ENCODE measurements at places on chromosomes 7 and 10.

GRCh38 chr7:1988533-1988930 lies 244.2 kb downstream of the MAD1L1 start:
- DNase-seq = no peak

DNA sequence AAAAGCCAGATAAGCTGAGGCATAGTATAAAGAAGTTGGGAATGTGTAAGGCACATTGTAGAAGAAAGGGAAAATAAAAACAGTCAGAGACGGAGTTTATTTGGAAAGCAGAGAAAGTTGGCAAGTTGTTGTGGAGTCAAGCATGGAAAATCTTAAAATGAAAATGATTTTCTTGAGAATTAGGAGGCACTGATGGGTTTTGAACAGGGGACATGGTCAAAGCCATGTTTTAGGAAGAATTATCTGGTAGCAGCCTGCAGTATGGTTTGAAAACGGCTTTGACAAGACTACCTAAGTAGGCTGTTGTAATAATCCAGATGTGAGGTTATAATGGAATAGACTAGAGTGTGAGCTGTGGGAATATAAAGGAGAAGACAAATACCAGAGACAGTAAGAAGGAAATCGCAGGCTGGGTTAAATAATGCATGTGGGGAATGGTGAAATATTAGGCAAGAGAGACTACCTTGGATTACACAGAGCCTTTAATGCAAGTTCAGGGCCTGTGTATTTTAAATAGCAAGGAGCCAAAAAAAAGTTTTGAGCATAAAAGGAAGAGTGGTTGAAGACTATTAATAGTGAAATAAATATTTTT lies 130.4 kb upstream of the MEOX2 start:
- no peak for DNase-seq

GRCh38 chr10:103419101-103419500 lies 22.7 kb downstream of the PDCD11 start:
- no peak for DNase-seq

- no peak for DNase-seq
Measured at GRCh38 chr10:95547791-95548435, 13.3 kb downstream of the SORBS1 start.

GRCh38 chr7:80918909-80919721 lies at the start of gene SEMA3C:
TSS of gene SEMA3C (minus strand) at chr7:80919051. CDS start at chr7:80916781, 2,270 bp downstream.
- peak; percentile 95 for DNase-seq

- no peak for DNase-seq
Measured at GRCh38 chr7:20588678-20589077, 26.8 kb upstream of the ABCB5 start.

GRCh38 chr10:483261-483660 lies 206.2 kb downstream of the DIP2C start:
- no peak for DNase-seq

DNA sequence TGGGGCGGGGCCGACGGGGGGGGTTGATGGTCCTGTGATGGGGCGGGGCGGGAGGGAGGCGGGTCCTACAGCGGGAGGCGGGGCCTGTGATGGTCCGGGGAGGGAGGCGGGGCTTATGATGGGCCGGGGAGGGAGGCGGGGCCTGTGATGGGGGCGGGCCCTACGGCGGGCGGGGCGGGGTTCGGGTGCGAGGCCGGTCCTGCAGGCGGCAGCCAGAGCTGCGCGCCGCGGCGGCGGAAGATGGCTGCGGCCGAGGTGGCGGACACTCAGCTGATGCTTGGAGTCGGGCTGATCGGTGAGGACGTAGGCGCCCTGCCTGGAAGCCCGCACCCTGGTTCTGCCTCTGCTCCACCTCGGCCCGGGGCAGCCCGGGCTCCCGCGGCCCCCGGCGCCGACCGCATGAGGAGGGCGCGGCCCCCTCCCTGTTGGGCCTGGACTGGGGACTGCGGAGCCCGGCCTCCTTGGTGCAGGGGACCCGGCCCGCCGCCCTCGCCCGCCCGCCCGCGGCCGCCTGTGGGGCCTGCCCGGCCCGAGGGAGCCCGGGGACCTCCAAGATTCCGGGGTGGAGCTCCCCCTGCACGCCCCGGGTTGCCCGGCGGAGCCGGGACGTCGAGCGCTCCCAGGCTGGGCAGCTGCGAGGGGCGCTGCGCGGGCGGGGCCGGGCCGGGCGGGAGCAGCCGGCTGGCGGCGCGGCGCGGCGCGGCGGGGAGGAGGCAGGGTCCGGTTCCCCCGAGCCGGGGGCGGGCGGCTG lies at the start of gene DENND10:
Gene DENND10, plus strand, starts transcription at position 211 of the 751 bp plus-strand sequence. Its CDS starts 30 bp downstream, at position 241.
- DNase-seq = peak; percentile 79

- no peak for DNase-seq
Measured at GRCh38 chr10:101965075-101965765, 90.8 kb downstream of the ARMH3 start.

DNA sequence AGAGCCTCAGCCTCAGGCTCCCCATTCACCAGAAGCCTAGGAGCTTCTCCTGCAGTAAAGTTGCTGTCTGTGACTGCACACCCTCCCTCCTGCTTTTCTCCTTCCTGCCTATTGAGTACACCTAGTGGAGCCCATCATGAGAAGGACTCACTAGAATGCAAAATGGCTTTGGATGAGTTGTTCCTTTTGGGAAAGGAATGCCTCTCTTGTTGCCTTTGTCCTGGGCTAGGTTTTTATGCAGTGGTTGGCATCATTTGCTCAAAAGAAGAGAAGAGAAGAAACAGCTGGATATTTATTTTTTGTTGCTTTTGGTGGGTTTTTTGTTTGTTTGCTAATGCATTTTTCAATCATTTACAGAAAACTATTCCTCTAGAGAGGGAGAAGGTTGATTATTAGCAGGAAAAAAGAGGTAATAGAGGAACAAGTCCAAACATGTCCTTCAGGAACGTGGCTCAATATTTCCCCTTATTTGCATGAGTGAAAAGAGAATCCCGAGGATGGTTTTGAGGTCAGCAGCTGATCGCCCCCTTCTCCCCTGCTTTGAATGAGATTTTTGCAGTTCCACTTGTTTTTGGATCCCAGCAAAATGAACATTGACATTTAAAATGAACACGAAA lies 369.9 kb upstream of the NRP1 start:
- DNase-seq = peak; percentile 5

- peak; percentile 89 for DNase-seq
Measured at GRCh38 chr7:24378871-24379616, 95.1 kb downstream of the NPY start.

DNA sequence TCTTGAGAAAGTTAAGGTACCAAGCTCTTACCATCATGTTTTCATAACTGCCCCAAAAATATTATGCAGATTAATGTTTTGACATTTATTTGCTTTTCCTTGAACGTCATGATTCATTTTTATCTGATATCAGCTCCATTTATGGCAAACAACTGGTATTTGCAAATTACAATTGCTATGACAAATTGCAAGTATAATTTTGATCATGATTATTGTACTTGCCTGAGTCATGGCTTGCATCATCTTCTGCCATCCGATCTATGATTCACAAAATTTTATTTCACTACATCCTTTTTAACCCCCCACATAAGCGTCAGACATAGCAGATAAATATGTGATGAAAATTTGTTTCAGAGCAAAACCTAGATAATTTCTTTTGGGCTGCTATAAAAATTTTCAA lies 155.0 kb downstream of the STK31 start:
- DNase-seq = peak; percentile 91

Measured in ELR (cell line).